ENCODE measurements at places on chromosomes 6 and 20.

DNA sequence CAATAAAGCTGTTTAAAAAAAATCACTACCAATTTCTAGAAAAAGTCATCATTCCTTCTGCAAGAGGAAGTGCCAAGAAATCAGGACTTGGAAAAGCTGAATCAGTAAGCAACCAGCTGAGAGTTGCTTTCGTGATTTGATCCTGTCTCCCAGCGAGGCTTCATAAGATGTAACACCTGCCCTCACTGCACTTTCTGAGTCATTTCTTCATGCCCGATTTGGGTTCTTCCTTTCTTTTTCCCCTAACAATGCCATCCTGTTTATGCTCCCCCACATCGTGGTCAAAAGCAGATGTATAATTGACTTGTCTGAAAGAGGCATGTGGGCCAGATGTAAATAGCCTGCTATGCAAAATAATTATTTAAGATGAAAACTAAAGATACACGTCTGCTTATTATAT lies 52.1 kb downstream of the RIPOR2 start:
- no peak for DNase-seq

- DNase-seq = peak; percentile 66
Observed at GRCh38 chr20:58839474-58839874, 11.2 kb downstream of the GNAS-AS1 start.

DNA sequence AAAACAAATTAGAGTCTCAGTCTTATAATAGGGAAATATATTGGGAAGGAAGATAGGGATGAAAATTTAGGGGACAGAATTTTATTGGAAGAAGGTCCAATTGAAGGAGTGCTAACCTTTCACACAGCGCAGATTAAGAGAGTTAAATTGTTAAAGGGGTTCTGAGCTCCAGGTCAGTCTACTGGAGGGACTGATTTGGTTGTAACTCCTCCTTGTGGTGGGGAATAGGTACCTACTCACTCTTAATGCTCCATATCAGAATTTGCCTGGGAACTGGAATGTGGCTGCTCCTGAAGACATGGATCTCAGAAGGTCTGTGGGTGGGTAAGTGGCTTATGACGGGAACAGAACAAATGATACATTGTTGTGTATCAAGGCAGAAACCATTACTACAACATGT lies 143.5 kb downstream of the FLRT3 start:
- no peak for DNase-seq

- no peak for DNase-seq
Observed at GRCh38 chr6:39560915-39561314, 164.3 kb downstream of the KIF6 start.

DNA sequence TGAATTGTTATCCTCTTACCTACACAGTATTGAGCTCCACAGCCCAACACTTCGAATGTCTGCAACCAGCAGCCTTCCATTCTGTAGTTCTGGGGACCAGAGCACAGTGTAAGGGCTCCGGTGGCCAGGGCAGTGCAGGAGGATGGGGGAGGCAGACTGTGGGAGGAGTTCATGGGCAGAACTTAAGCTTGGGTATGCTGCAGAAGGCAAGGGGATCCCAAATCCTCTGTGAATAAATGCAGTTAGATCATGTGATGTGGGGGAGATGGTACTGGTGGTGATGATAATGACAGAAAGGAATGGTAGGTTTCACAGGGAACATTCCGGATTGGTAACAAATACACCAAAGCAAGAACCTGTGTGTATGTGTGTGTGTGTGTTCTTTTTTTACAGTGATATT lies 26.5 kb upstream of the CNKSR3 start:
- DNase-seq = no peak

DNA sequence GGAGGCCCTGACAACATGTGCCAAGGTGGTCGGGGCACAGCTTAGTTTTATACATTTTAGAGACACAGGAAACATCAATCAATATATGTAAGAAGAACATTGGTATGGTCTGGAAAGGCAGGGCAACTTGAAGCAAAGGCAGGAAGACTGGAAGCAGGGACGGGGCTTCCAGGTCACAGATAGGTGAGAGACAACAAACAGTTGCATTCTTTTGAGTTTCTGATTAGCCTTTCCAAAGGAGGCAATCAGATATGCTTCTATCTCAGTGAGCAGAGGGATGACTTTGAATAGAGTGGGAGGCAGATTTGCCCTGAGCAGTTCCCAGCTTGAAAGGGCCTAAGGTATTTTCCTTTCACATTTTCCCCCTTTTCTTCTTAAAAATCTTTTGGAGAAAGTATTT lies 311.0 kb upstream of the RGS17 start:
- DNase-seq = no peak

DNA sequence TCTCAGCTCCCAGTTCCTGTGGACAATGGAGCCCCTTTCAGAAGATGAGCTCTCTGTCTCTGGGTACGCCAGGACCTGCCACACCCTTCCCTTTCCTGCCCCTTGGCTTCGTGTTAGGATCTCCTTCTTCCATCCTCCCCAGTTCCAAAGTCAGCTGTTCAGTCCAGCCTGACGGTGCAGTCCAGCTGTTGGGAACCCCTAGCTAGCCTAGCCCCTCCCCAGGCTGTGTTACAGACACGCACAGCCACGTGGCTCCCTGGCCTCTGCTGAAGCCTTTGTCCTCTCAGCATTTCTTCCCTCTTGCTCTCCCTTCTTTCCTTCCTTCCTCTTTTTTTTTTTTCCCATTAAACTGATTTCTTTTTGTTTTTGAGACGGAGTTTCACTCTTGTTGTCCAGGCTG lies 12.4 kb upstream of the TFAP2C start:
- DNase-seq = no peak

DNA sequence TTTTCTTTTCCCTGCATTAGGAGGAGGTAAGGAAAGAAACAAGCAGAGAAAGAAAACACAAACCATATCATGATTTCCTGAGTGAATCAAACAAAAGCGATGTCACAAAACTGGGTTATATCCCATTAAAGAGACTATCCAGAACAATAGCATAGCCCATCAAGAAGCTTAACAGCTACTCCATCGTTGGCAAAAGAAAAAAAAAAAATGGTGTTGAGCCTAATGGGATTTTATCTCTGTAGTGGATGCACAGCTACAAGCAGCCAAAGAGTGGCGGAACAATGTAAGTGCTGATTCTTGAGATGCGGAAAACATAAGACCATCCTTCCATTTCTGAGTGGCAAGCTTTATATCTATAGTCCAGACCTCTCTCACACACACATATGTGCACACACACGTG lies 106.2 kb upstream of the NRSN1 start:
- no peak for DNase-seq

DNA sequence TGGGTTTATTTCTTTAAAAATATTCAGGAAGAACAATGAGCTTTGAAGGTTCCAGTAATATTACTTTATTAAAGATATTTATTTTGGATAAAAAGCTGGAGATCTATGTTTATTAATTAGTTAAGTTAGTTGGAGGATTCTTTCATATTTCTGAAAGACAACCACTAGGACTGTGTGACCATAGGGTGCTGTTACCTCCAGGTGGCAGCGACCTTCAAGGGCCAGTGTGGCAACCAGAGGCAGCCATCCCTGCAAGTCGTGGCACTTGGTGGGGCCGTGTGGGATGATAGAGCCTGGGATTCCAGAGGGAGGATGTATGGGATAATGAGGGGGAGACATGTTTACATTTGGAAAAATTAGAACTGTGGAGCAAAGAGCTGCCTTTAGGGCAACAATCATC lies 95.5 kb upstream of the SCP2D1 start:
- no peak for DNase-seq

DNA sequence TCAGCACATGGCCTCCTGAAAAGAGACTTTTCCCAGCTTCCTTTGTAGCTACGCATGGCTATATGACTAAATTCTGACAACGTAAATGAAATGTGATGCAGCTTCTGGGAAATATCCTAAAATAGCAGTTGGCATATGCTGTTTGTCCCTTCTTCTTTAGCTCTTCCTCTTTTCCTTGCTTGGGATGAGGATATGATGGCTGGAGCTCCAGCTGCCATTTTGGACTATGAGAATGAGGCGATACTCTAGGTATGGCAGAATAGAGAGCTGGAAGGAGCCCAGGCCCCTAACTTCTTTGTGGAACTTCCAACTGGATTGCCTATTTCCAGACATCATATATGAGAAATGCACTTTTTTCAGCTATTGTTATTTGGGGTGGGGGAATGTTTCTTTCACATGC lies 5.3 kb upstream of the ZFP64 start:
- DNase-seq = no peak

- no peak for DNase-seq
Observed at GRCh38 chr6:162222521-162222920, 505.0 kb downstream of the PRKN start.

DNA sequence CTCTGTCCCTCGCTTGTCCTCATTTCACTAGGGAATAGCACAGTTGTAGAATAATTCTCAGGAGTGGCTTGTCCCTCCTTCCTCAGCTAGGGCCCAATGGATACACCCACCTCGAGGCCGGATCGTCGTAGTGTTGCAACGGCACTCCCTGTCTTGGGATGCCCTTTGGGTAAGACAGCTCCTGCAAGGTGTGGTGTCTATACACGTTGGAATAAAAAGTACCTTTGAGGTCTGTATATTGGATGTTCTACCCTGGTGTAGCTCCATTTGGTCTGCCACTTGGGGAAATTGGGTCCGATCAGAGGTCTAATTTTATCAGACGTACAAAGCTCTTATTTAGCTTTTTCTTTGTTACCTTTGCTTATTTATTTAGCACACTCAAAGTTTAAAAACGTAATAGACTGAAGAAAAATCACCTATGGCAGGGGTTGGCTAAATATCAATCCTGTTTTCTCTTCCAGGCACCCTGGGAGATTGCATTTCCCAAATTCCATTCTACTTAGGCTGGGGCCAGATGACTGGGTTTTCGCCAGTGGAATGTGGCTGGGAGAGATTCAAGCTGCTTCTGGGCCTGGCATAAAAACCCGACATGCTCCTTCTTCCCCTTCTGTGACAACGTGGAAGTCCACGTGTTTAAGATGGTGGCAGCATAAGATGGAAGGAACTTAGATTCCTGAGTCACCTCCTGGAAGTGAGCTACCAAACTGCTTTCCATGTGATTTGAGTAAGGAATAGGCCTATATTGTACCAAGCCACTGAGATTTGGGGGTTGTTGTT lies 82.3 kb upstream of the CD83 start:
- no peak for DNase-seq

GRCh38 chr6:101108286-101108685 lies 227.2 kb upstream of the ASCC3 start:
- DNase-seq = no peak

DNA sequence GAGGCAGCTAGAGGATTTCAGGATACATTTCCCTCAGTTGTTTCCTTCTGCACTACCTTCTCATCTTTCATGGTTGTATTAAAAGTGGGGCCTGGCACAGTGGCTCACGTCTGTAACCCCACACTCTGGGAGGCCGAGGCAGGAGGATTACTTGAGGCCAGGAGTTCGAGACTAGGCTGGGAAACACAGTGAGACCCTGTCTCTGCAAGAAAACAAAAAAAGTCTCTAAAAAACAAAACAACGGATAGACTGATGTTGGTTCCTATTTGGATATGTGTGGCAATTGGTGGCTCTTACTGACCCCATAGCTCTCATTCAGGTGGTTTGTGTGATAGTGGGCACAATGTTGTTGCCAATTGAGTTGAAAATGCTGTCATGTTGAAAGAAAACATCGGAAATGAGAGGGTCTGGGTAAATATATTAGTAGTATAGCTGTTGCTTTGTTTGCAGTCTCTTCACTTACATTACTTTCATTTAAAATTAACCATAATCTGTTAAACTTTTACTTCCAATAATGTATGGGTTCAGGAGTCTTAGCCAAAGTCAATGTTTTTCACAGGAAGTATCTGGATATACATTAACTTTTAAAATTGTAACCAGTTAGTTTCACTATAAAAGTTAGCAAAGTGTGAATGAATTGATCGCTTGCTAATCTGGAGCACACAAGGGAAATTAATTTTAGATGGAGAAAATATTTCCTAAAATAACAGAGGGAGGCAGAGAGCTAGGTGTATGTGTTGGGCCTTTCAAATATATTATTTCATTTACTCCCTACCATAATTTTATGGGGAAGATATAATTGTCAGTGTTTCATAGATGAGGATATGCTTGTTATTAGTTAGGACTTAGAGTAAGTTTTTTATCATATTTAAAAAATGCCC lies 31.1 kb downstream of the UTRN start:
- DNase-seq = no peak

GRCh38 chr6:10740061-10740460 lies 7.5 kb upstream of the TMEM14B start:
- DNase-seq = no peak

DNA sequence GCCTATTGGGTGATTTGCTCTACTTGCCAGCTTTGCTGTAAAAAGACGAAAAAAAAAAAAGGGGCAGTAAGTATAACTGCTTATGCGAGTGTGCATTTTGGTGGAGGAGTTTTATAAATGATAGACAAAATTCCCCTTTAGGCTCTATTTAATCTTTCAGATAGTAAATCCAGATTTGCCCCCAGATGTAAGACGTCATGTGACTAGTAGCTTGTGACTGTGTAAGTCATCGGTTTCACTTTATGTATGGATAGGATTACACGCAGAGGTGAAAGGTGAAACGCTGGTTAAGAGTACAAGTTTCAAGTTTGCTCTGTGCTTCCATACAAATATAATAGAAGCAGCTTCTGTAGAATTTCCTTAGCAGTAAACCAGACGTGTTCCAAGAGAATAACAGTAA lies 7.9 kb downstream of the RAB32 start:
- no peak for DNase-seq

DNA sequence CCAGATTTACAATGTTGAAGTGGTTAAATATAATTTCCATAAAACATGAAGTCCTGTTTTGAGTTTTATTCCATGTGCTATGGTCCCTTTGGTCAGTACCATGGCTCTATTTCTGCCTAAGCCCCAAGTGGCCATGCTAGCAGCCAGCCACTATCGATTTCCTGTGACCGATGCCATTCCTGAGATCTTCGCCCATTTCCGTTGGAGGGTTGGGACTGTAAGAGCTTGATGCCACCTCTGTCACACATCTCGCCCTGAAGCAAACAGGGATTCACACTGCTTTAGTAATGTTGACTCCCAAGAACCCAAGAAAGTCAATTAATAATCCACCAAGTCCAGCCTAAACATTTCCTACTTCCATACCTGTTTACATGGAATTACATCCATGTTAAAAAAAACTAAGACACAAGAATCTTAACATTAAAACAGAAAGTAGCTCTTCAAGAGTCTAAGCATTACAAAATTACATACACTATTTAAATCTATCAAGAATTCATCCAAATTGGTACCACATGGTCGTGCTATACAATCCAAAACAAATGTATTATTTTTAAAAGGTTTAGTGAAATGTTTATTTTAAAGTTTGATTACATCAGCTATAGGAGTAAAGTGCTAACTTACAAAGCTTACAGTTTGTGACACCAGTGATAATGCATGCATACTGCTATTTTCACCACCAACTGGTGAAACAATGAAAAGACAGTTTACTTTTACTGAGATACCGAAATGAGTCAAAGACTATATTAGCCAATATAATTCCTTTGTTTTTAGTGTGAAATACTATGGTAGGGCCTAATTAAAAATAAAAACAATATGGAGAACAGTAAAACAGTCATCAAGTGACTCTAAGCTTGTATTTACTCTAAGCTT lies 2.5 kb downstream of the RBM39 start:
- peak; percentile 72 for DNase-seq

- DNase-seq = no peak
Observed at GRCh38 chr6:147973806-147974205, 368.8 kb upstream of the SASH1 start.

Measured in common myeloid progenitor, CD34-positive (primary cell).